ENCODE measurements at places on chromosomes 6 and 20.

GRCh38 chr6:46468403-46469010 lies 22.7 kb downstream of the RCAN2 start:
- no peak for DNase-seq

- no peak for DNase-seq
Measured at GRCh38 chr20:41469868-41470267, 103.2 kb upstream of the EMILIN3 start.

- no peak for DNase-seq
Measured at GRCh38 chr6:164167873-164168405, 753.4 kb downstream of the QKI start.

GRCh38 chr20:61931476-61932198 lies 134.0 kb downstream of the TAF4 start:
- DNase-seq = no peak

DNA sequence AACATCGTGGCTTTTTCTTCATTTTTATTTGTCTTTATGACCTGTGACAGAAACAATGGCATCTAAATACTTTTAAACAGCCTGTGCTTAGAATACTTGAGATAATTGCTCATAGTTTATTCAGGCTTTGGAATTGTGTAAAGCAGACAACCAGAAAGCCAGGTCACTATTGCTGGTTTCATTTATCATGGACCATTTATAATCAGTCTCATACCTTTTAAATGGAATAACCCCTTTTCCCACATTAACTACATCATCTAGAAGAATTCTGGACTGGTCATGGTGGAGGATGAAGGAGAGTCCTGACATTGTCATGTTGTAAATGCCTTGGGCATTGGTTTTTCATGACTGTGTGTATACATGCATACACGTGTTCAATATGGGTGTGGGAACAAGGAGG lies 661.5 kb downstream of the EPM2A start:
- no peak for DNase-seq

DNA sequence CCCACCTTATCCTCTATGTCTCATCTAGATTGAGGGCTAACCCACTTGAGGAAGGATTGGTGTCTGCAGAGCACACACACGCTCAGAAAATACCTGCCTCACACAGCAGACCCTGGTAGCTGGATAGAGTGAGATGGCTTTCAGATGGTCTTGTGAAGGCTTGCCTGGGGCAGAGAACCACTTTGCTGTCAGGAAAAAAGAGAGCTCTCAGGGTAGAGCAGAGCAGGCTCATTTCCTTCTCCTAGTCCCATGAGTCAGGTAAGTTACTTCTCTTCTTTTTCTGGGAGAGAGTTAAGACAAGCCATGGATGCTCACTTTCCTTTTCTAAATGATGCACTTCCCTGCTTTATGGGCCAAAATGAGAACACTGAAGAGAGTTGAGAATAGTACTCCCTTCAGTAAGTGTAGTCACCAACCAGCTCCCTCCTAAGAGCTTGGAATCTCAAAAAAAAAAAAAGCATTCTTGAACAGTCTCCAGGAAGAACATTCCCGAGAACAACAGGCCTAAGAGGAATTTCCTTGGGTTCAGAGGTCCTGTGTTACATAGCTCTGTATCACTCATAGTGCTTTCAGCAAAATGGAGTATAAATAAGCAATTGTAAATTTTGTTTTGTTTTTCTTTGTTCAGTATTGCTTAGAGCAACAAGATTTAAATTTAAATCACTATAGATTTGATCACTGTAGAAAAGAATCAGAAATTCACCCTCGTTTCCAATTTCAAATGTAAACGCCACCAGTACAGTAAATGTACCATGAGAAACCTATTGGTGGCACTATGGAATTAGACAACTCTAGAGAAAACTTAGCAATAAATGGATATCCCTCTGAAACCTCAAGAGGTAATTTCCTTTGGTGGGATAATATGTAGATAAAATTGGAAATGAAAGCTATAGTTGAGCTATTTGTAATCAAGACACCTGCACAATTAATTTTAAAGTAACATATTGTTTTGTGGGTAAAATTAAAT lies 530.3 kb downstream of the RFPL4B start:
- DNase-seq = no peak

- DNase-seq = no peak
Measured at GRCh38 chr6:3281631-3282475, 23.1 kb downstream of the PSMG4 start.

DNA sequence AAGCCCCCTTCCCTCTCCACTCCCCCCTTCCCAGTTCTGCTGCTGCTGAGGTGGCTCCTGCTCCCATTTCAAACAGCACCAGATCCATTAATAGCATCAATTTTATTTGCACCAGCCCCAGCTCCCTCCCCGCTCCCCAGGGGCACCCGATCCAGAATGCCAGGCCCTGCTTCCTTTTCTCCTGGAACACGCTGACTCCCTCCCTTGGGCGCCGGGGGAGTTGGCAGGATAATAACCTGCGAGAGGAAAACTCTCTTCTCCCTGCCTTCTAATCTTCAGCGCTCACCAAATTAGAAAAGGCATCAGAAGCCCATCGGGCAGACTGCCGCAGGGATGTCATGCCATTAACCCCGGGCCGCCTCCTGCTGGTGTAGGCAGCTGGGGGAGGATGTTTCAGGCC lies 77.8 kb downstream of the NCR2 start:
- no peak for DNase-seq

- DNase-seq = peak; percentile 3
Measured at GRCh38 chr6:156131221-156131903, 645.8 kb upstream of the ARID1B start.

DNA sequence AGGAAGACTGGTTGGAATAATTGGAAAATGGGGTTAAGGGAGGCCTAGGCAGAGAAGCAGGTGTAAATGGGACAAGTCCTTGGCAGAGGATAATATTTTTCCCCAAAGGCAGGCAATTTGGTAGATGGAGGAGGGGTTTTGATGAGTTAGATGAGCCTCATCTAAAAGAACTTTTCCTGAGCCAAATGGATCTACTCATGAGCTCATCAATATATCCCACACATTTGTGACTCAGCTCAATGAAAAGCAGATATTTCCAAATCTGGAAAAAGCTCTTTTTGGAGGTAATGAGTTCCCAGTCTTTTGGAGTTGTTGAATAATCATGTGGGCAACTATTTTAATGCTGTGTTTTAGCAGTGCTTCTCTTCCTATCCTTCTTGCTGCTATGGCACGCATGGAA lies 685.5 kb upstream of the CITED2 start:
- no peak for DNase-seq

- no peak for DNase-seq
Measured at GRCh38 chr20:49823152-49823847, 10.7 kb downstream of the SLC9A8 start.

DNA sequence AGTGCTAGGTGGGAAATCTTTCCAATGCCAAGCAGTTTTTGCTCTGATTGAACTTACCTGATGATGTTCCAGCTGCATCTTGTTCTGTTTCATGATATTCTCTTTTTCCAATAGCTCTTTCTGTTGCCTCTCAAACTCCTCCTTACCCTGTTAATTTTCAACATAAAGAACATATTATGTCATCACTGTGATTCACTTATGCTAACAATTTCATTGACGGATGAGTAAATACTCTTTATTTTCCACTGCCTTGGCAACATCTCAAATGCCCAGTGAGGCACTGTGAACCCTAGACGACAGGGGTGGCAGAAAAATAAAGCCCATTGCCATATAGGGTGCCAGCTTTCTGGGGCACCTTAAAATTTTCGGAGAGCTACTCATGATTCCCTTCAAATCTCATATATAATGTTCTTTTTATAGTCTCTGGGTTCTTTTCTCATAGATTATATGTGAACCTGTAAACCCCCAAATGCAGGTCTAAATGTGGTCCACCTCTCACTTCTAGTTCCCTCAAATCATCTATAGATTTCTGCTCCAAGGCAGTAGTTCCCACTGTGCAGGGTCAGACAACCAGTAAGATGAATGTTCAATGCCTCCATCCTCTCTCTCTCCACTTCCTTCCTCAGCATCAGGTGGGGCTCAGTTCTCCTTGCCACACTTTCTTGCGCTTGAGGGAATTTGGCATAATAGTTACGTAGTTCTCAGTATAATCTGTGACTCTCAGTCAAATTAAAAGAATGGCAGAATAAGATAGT lies 44.1 kb downstream of the NEDD9 start:
- no peak for DNase-seq

DNA sequence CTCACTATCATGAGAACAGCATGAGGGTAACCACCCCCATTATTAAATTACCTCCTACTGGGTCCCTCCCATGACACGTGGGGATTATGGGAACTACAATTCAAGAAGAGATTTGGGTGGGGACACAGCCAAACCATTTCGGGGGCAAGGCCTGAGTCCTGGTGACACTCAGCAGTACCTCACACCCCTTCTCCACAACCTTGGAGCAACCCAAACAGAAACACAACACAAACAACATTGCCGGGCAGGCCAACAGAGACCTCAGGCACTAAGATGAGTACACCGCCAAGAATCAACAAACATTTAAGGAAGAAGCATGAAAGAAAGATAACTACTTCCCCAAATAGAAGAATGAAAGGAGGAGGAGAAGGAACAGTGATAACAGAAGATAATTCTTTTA lies 16.9 kb downstream of the MOCS1 start:
- DNase-seq = no peak

DNA sequence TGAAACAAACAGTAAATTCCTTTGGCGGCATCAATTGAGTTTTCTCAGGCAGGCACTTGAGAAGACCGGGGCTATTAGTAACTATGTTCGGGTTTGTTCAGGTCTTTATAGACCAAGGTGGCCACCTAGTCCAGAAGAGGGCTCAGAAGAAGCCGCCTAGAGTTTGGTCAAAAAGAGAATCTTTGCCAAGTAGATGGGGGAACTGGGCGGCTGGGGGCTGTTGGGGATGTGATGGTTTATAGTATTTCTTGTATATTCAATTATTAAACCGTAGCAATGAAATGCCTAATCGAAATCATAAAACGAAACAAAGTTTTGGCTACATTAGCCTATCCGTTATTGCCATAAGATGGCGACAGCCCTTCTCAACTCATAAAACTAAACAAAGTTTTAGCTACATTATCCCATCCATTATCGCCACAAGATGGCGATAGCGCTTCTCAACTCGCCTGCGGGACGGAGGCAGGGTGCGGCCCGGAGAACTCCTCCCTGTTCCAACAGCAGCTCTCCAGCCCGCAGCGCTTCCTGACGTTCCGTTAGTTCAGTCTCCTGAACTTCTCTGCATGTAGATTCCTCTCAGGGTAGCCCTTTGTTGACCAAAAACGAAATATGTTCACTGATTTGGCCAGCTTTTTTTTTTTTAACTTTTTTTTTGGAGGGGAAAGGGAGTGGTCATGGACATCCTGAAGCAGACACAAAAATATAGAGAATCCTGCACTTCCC lies 120.5 kb upstream of the PRSS16 start:
- DNase-seq = peak; percentile 75

DNA sequence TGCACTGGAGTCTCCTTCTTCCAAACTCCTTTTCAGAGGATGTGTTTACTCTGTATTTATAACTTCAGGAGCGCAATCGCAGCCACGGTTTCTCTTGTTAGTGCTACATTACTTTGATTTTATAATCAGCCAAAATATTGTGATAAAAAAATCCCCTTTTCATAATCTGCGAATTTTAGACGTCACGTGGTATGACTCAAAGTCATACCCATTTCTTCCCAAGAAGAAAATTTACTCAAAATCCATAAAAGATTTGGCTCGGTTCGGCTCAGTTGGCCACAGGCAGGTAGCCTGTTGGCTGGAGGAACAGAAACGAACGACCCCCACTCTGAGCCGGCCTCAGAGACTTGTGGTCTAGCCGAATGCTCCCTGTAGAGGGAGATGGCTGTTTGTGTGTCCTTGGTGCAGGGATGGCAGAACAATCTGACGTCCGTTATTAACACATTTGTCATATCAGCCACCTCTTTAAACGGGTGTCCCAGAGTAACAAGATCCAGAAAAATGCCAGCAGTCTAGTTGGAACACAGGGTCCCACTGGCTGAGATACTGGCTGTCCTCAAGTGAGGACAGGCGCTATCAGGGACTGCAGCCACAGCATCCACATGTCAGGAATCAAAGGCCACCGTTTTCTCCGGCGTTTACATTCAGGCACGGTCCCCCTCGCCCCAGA lies 247.6 kb downstream of the DLL1 start:
- DNase-seq = no peak

GRCh38 chr20:19916531-19917485 lies 100.4 kb upstream of the NAA20 start:
- no peak for DNase-seq

GRCh38 chr6:75850026-75850833 lies 101.2 kb downstream of the MYO6 start:
- DNase-seq = no peak

- no peak for DNase-seq
Measured at GRCh38 chr20:57849121-57849520, 139.3 kb upstream of the PMEPA1 start.

DNA sequence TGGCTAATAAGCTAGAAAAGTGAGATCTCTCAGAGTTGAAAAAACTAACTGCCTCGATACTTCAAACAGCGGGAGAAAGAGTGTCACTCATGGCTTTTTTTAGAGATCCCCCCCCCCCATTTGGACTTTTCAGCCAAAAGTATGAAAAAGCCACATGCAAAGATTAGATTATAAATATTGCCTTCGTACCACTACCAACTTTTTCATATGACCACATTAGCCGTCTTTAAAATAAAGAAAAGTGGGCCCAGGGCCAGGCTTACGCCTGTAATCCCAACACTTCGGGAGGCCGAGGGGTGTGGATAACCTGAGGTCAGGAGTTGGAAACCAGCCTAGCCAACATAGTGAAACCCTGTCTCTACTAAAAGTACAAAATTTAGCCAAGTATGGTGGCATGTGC lies 4.4 kb downstream of the PGK2 start:
- DNase-seq = no peak

DNA sequence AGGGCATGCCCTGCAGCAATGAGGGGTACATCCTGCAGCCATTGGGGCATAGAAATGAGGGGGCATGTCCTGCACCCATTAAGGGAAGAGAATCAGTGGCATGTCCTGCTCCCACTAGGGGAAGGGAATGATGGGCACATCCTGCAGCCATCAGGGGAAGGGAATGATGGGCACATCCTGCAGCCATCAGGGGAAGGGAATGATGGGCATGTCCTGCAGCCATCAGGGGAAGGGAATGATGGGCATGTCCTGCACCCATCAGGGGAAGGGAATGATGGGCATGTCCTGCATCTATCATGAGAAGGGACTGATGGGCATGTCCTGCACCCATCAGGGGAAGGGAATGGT lies 49.7 kb downstream of the PSMB1 start:
- DNase-seq = no peak

DNA sequence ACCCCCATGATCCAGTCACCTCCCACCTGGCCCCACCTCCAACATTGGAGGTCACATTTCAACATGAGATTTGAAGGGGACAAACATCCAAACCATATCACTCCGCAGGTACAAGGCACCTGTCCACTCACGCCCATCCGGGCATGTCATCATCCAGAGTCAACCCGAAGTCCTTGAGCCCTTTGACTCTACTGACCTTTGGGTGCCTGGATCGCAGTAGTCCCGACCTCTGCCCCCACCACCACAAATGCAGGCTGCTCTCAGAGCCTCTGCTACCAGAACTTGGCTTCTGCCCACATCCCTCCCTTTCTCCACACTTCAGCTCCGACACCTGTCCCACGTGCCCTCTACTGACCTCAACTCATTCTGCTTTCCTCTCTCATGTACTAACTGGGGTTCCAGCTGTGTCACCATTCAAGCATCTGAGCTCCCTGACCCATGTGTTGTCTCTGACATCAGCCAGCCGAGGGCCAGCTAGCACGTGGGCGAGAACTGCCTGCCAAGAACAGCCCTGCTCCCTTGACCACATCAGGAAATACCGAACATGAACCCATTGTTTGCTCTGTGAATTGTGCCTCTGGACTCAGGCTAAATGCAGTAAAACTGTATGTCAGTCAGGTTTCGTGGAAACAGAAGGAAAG lies 498.3 kb upstream of the SULF2 start:
- no peak for DNase-seq

GRCh38 chr20:62956387-62957135 lies 4.1 kb downstream of the SLC17A9 start:
- DNase-seq = no peak

GRCh38 chr20:19207541-19207940 lies 4.9 kb upstream of the SLC24A3 start:
- no peak for DNase-seq

All from germinal center (tissue), 1 donor.